ENCODE measurements at places on chromosomes 6 and 20.

GRCh38 chr20:36483209-36483918, 58.0 kb upstream of the MYL9 start:
- DNase-seq, result no peak

DNA sequence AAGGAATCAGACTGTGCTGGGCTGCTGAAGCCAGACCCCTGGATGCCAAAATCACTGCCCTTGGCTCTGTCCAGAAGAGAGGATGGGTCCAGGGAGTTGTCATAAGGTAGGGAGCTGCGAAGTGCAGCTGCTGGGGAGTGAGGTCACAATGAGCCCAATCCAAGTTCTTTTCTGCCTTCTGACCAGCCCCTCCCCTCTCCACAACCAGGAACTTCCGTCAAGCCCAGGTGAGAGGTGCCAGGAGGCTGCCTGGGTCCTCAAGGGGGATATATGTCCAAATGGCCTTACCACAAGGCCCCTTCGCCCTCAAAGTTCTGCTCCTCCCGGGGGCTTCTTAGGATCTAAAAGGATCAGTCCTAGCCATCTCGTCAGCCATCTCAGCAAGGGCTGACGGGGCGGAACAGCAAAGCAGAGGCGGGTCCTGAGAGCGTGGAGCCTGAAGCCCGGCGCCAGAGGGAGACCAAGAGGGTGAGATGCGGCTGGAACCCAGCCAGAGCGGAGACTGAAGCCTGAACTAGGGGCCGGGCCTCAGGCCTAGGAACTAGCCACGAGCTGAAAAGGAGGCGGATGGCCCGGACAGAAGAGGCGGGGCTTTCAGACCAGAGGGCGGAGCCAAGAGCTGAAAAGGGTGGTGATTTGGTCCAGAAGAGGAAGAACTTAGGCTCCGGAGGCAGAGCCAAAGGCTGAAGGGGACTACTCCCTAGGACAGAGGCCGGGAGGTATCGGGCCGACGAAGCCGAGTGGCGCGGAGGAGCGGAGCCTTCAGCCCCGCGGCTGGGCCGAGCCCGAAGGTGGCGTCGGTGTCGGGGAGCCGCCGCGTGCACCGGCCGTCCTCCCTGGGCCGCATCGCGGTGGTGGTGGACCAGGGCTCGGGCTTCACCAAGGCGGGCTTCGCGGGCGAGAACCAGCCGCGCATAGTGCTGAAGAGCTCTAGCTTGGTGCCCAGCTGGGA, at the start of gene ACTL10:
Gene ACTL10, plus strand, starts transcription at position 651 of the 952 bp plus-strand sequence. CDS start 555 bp downstream, outside the sequence.
- peak; percentile 92 for DNase-seq

DNA sequence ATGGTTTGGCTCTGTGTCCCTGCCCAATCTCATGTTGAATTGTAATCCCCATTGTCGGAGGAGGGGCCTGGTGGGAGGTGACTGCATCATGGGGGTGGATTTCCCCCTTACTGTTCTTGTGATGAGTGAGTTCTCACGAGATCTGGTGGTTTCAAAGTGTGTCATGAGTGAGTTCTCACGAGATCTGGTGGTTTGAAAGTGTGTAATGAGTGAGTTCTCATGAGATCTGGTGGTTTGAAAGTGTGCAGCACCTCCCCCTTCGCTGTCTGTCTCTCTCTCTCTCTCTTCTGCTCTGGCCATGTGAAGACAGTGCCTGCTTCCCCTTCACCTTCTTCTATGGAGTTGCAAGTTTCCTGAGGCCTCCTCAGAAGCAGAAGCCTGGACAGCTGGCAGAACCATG, 87.6 kb downstream of the MYLK4 start:
- no peak for DNase-seq

DNA sequence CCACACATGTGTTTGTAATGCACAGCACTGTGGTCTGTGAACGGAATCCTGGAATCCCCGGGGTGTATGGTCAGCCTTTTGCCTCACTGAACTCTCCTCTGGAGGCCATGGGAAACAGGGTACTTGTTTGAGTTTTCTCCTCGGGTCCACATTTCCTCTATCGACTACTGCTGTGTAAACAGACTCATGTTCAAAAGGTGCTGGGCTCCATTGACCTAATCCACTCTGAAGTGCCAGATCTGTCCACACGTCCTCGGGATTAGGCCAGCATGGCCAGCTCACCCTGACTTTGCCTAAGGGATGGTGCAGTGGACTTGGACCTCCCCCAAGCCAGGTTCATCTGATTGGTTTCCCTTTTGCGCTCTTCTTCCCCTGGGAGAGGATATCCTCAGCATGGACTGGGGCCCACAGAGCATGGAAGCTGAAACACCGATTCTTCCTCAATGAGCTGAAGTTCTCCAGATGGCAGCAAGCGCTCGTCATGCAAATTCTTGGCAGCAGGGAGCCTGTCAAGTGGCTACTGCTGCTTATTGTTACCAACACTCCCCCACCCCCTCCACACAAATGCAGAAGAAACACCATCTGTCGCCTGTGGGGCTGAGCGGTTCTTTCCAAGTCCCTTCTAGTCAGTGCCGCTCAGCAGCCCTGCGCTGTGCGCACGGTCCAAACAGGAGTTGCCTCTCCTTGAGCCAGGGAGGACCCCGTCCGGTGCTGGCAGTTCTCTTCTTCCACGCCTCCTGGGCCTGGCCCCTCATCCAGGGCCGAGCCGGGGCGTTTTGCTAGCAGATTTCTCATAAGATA, 292.6 kb upstream of the MARCKS start:
- peak; percentile 50 for DNase-seq

DNA sequence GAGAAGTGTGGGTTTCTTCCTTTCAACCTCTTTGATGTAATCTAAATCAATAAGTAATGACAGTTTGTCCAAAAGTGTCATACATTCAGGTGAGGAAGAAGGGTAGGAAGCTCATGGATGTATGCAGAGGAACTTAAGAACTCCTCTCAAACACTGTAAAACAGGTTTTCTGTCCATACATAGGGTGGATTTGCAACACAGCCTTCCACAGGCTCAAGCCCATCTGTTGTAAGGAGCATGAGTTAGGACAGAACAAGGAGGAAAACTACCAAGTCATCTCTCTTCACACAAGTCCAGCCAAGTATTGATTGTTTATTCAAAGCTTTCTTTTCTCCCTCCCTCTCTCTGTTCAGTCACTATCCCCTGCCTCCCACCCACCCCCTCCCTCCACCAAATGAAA, 49.0 kb upstream of the CDYL start:
- DNase-seq, result no peak

GRCh38 chr6:168078943-168079405, at the start of gene FRMD1:
Gene FRMD1 (minus strand): TSS chr6:168079212. CDS start chr6:168079094, 118 bp downstream.
- no peak for DNase-seq

DNA sequence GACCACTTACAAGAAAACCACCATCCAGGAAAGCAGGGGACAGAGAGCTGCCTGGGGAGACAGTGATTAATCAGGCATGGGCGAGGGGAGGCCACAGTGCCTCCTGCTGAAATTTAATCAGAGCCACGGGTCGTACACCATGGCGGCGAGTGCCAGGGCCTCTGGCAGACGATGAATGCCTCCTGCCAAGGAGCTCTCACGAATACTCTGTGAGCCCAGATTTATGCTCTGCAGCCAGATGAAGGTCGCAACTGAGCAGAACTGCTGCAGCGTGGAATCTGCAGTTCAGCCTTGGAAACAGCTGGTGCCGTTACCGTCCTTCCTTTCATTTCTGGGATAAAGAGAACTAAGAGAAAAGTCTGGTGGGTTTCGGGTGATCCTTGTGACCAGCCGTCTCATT, 85.6 kb downstream of the BFSP1 start:
- DNase-seq, result no peak

DNA sequence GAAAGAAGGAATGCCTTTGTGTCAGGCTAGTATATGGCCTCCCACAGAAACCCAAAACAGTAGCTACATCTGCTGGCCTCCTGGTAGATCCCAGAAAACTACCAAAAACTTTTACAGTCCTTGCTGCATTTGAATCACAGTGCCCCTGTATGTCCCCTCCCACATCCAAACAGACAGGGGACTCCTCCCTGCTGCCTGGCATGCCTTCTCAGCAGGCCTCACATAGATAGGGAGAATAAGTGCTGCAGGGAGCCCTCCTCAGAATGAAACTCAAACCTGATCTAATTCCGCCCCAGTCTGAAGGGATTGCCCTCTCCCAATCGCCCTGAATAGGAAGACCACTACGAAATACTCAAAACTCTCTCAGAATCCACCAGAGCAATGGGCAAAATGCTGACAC, 14.1 kb upstream of the DEFB116 start:
- no peak for DNase-seq

GRCh38 chr6:49198015-49198414, 265.0 kb downstream of the MMUT start:
- DNase-seq, result no peak

GRCh38 chr6:136744889-136745288, 47.4 kb downstream of the MAP3K5 start:
- no peak for DNase-seq

DNA sequence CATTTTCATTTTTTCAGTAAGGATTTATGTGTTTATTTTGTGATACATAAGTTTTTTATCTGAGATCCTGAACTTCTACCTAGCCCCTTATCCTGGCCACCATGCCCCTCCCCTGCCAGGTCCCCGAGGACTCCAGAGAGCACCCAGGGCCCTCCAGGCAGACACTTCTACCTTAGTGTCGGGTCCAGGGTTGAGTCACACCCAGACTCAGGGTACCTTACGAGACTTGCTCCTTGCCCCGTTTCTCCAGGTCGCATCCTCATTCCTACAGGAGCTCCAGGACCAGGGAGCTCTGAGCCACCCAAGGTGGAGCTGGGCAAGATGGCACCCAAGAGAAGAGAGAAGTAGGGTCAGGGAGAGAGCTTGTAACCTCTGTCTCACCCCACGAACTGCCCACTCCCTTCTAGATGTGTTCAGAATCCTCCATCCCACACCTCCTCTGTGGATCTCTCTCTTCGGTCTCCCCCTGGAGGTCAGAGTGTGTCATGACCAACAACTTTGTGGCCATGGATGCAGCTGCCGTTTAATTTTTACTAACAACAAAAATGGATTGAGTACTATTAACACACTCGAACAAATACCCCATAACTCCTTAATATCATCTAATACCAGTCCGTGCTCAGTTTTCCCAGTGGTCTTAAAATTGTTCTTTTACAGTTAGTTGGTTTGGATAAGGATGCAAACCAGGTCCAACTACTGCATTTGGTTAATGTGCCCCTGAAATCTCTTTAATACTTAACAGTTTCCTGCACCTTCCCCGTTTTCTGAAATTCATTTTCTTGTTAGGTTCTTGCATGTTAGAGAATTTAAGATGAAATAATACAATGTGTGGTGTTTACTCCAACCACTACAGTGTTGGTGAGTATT, 130.6 kb upstream of the INSM1 start:
- no peak for DNase-seq

- no peak for DNase-seq
Measured at GRCh38 chr6:84442208-84442607, 214.8 kb upstream of the CEP162 start.

DNA sequence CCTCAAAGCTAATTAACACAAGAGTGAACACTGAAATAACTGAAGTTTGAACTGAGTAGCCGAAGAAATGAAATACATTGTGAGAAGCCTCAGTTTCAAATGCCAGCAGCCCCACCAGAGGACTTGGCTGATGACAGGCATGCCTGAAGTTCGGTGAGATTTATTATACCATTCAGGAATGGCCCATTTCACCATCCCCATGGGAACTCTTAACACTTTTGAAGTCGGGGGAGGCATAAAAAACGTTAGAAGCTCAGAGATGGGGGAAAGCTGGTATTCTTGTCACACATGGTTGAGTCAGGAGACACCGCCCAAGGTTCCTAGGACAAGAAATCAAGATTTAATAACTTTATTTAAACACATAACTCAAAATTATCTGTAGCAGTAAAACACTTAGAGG, 17.6 kb upstream of the SLC22A3 start:
- DNase-seq, result no peak

- no peak for DNase-seq
Measured at GRCh38 chr6:135522965-135523692, 25.6 kb upstream of the AHI1 start.

- DNase-seq, result no peak
Measured at GRCh38 chr6:1123386-1124375, 188.2 kb upstream of the FOXQ1 start.

GRCh38 chr6:132814716-132815570, 574 bp downstream of the RPS12 start:
- DNase-seq, result no peak

DNA sequence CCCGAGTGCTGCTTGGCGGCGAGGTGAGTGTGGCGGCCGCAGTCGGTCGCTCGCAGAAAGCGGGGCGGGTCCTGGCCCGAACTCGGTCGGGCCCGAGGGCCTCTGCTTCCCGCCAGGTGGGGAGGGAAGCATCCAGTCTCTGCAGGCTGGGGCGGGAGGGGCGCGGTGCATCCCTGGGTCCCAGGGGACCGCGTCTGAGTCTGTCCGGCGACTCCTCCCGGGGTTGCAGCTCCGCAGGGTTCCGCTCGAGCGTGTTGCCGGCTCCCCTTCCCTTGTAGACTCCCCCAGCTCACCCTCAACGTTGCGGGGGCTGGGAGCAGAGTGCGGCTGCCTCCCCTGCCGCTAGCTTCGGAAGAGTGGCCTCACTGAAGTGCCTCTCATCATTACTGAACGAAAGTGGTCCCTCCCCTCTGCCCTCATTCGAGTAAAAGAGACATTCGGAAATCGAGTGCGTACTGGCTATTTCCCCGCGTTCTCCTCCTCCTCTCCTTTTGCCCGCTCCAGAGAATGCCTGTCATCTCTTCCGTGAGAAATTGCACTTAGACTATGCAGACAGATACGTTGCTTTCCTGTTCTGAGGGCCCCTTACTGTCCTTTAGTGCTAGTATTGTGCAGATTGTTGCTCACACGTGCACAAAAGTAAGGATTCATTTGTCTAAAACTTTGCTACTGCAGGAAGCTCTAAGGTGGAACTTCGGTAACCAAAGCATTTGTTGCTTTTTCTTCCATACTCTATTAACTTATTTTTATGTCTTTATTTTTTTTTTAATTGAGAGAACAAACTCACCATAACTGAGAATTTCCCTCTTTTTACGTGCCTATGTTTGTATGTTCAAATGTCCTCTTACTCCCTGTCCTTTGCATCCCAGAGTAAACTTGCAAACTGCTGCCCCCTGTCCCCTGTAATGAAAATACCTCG, 751 bp downstream of the MAP3K4 start:
- peak; percentile 55 for DNase-seq

DNA sequence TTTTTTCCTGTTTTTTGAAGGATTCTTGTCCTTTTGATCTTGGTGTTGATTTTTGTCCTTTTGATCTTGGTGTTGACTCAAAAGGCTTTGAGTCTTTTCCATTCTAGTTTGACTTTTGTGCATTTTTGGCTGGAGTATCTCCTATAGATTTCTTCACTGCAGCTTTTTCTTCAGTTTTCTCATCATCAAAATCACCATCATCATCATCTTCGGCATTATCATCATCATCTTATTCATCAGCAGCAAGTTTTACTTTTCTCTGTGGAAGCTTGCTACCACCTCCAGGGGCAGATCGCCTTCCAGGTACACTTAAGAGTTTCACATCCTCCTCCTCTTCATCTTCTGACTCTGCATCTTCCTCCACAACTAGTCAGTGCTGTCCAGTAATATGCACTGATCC, 56.5 kb upstream of the MCHR2 start:
- no peak for DNase-seq
